ENCODE measurements at places on chromosomes 11 and 22.
A peak's percentile ranks its signal among the peaks of the same experiment; 100 is the strongest.

DNA sequence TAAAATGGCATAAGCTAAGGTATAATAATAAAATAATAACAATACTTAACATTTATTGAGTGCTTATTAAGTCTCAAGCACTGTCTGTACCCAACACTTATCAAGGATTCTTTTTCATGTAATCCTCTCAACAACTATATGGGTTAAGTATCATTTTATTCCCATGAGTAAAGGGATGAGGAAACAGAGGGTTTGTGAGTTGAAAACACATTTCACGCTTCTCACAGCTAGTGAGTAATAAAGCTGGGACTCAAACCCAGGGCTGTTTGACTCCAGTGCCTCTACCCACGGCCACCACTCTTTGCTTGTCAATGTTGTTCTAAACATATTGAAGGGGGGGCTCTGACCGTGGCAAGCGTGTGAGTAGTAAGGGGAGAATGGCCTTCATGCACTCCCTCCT lies 8.7 kb downstream of the CD3E start:
- no peak for DNase-seq

DNA sequence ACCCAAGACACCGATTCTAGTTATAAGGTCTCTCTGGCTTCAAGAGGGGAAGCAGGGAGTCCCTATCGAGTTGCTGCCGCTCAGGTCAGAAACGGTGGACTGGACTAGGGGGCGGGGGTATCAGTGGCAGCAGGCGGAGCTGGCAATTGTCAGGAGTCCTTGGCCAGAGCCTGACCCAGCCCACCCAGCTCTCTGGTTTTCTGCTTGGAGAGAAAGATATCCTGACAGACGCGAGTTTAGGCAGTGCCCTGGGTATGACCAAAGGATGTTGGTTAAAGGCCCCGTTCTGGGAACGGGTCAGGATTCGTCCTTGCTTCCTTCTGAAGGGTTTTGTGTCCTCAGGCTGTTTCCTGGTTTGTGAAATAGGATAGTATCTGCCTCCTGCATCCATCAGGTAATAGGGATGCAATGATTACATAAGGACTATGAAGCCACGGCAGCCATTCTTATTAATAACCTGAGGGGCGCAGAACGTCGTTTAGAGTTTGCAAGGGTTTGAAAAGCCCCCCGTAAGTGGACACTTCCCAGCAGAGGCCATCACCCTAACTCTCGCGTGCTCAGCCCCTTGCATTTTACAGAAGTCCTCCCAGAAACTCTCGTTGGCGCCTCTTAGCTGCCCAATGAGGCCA lies 700 bp upstream of the DEPDC5 start:
- DNase-seq = no peak

GRCh38 chr11:12973528-12974181 lies 35.5 kb upstream of the RASSF10 start:
- DNase-seq = no peak

DNA sequence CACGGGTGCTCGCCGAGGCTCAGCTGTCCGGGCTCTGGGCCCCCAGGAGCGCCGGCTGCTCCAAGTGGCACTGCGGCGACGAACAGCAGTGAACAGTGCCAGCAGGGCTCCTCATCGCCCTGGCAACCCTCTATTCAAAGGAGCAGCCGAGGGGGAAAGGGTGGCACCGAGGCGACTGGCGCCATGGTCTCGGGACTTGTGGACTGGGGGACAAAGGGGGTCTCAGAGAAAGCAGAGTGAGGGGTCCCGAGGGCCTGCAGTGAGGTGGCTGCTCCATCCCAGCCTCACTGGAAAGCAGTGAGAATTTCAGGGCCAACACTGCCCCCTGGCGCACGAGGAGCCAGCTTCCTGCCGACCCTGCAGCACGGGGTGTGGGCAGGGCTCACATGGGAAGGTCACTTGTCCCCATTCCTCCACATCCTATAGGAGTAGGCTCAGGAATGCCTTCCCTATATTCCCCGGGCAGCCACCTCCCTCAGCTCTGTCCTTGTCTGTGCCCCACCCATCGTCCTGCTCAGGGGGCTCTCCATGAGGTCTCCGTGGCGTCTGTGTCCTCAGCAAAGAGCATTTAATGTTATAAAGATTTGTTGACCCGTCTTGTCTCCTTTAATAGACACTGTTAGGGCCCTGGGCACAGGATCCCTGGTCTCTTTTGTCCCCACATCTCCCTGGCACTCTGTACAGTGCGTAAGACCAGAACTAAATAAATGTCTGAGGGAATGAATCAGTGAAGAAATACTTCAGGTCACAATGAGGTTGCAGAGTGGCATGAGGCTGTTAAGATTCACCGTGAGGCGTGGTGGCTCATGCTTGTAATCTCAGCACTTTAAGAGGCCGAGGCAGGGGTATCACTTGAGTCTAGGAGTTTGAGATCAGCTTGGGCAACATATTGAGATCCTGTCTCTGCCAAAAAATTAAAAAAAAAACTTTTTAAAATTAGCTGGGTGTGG lies 26.4 kb downstream of the LRFN4 start:
- DNase-seq = peak; percentile 26

DNA sequence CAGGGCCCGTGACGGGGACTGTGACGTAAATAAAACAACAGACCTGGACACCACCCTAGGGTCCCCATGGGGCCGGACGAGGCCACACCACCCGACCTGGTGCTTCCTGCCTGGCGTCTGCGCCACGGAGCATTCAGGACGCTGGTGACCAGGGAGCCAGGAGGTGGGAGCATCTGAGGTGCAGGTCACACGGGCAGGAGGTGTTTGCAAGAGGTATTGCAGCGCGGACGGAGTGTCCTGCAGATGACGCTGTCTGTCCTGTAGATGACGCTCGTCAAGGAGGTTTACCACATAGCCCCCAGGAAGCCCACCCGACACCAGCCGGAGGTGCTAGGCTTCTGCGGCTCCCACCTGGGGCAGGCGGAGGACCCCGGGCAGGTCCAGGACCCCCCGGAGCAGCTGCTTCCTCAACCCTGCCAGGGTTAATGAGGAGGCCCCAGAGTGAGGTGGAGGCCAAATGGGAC lies 986 bp upstream of the MUC5B start:
- DNase-seq = no peak

GRCh38 chr11:107172996-107173395 lies 154.7 kb upstream of the GUCY1A2 start:
- DNase-seq = no peak
